ENCODE measurements at places on chromosomes 12 and 14.

DNA sequence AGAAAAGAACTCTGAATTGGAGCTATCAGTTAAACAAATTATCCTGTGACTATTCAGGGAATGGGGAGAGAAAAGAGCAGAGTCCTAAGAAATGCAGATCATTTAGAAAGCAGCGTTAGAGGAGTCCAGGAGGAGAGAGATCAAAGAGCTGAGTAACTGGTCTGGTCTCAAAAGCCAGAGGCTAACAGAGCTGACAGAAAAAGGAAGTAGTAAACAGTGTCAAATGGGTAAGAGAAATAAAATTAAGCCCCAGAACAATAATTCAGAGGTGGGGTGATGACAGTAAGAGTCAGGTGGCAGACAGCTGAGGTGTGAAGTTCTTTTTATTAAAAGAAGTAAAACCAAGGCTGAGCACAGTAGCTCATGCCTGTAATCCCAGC is 19.3 kb downstream of the GXYLT1 start:
- no peak for DNase-seq

DNA sequence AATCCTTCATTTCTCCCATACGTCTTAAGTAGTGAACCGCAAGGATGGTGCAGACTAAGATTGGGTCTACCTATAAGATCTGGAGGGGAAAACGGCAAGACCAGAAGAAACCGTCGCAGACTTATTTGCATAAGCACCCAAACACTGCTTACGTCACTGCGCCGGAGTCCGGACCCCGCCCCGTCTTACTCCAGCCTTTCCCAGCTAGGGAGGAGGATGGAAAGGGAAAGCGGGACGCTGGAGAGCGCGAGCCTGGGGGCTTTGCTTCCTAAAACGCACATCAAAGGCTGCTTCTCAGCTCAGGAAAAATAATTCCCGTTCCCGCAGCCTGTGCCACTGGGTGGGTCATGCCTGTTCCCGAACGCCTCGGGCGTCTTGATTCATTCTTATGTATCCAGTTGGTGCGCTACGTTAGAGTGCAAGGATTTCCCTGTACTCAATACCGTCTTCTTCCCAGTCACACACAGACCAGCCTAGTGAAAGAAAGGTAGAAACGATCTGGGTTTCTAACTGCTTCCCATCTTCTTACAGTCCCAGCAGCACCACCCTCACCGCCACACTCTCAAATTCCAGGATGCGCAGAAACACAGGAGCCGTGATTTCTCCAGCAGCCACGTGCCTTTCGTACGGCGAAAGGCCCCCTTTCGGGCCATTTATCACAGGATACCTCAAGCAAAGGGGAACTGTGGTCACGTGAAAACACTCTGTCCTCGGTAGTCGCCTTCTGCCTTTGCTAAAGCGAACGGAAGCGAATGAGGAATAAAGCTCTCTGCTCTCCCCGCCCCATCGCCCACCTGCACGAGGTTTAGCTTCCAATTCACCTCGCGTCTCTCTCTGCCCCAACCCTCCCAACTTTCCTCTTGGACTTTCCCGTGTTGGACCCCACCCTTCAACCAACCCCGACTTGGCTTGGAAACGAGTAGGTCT is 1.1 kb downstream of the SLC6A15 start:
- no peak for DNase-seq

DNA sequence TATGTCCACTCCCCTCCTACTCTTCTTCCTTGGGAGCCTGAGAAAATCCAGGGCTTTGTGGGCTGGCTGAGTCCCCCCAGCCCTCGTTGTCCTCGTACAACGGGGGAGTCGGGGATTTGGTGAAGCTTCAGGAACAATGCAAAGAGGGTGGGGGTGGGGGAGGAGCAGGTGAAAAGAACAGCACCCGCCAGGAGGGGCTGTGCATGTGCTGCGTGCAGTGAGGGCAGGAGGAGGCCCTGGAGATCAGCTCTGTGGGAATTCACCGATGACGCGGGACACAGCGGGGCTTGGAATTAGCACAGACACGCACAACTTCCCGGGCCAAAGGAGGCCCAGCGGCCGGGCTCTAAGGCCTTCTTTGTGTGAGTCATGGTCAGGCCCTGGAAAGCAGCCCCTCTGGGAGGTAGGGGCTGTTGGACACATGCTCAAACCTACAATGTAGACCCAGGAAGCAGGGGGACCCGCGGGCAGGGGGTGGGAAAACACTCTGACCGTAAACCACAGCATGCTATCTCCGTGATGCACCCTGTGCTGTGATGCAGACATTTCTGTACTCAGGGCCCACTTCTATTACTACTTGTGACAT is 32.8 kb downstream of the RBM19 start:
- no peak for DNase-seq

- DNase-seq = no peak
These were observed 4.4 kb upstream of the KCNA1 start for GRCh38 chr12:4905316-4905715.

- DNase-seq = no peak
These were observed 1.0 kb upstream of the CDK17 start for GRCh38 chr12:96401076-96401871.

- DNase-seq = no peak
These were observed 8.9 kb downstream of the RSRC2 start for GRCh38 chr12:122517877-122518276.

DNA sequence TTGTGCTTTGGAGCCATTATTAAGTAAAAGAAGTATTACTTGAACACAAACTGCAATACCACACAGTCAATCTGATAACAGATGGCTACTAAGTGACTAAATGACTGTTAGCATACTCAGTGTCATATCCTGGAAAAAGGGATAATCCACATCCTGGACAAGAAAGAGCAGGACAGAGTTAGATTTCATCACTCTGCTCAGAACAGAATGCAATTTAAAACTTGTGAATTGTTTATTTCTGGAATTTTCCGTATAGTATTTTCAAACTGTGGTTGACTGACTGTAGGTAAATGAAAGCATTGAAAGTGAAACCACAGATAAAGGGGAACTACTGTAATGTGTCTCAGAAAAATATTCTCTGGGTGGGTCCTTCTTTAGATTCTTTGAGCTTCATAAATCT is 458.8 kb downstream of the TMEM117 start:
- DNase-seq = no peak

GRCh38 chr12:30796891-30797371 is 42.2 kb upstream of the CAPRIN2 start:
- no peak for DNase-seq

- no peak for DNase-seq
These were observed 2.4 kb downstream of the E2F7 start for GRCh38 chr12:77062846-77063461.

DNA sequence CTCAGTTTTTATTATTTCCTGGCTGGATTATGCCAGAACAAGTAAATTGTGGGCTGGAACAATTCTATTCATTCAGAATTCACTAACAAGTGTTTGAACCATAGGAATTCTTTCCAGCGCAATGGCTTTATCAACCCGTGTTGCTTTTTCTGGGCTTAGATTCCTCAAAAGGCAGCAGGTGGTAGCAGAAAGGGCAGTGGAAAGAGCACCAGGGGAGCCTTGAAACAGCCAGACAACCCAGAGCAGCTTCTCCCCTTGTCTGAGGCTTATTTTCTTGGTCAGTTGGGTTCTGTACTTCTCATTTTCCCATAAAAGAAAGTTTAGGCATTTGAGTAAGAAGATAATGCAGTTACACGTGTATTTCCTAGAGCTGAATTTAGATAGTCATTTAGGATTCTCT is 130.7 kb downstream of the OTOGL start:
- no peak for DNase-seq

GRCh38 chr12:122005252-122005776 is 16.4 kb upstream of the BCL7A start:
- DNase-seq = no peak

GRCh38 chr14:89697281-89698060 is 257.1 kb downstream of the EFCAB11 start:
- no peak for DNase-seq

- no peak for DNase-seq
These were observed 21.3 kb downstream of the HCAR2 start for GRCh38 chr12:122681814-122682213.

DNA sequence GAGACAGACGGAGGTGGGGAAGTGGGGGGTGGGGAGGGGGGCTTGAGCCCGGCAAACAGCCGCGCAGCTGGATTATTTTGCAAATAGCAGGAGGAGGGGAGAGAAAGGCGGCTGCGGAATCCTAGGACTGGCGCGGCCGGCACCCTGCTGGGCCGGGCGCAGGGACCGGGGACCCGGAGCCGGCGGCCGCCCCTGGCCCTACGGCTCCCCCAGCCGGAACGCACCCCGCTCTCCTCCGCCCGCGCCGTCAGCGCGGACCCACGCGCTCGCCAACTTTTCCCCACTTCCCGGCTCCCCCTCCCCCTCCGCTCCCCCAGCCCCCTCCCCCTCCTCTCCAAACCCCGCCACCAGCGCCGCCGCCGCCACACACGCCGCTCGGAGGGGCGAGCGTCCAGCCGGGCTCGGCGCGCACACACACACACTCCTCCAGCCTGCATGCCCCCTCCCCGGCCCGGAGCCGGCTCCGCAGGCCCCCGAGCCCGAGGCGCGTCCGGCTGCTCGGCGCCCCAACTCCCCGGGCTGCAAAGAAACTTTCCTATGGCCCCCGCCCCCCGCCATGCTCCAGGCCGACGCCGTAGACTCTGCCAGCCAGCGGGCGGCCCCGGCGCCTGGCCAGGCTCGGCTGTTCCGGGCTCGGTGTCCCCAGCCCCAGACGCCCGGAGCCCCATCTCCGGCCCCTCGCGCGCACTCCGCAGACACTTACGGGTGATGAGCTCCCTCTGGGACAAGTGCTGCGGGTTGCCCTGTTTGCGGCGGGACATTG is 1.4 kb downstream of the BCL11B start:
- no peak for DNase-seq

DNA sequence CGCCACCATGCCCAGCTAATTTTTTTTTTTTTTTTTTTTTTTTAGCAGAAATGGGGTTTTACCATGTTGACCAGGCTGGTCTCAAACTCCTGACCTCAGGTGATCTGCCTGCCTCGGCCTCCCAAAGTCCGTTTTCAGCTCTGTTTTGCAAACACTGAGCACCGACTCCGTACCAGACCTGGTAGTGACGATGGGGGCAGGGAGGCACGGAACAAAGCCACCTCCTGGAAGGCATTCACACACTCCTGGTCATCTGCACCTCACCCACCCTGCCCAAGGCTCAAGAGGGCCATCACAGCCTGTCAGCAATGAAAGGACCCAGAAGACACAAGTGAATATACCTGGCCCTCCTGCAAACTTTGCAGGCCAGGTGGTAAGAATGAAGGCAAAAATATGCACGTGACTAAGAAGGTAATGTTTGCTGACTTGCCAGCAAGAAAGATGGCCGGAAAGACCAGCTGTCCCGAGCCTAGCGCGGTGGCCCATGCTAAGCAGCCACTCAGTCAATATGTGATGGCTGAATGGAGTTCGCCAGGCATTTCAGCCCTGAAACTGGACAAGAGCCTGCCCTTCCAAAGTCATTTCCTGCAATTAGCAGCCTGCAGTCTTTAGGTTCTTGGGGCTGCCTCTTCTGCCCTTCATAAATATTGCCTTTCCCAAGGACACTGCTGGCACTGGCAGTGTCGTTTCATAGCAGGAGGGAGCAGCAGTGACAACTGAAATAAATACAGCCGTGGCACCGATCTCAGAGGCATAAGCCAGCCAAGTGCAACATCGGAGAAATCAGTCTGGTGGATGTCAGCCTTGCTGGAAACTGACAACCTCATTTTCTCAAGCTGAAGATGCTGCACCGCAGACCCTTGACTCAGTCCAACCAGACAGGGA is 17.6 kb downstream of the MMAB start:
- DNase-seq = no peak
